ENCODE measurements at places on chromosomes 2 and 18. TPM values are rescaled to one million over a fixed set of nuclear protein-coding genes. Genes with fewer than 3 reads are reported as not detected.

C2orf78 gene
- not detected for total RNA-seq

KIAA2012 gene
- not detected for total RNA-seq

GRCh38 chr2:24702800-24703199, 90.4 kb downstream of the PTRHD1 start:
- DNase-seq = no peak

DNA sequence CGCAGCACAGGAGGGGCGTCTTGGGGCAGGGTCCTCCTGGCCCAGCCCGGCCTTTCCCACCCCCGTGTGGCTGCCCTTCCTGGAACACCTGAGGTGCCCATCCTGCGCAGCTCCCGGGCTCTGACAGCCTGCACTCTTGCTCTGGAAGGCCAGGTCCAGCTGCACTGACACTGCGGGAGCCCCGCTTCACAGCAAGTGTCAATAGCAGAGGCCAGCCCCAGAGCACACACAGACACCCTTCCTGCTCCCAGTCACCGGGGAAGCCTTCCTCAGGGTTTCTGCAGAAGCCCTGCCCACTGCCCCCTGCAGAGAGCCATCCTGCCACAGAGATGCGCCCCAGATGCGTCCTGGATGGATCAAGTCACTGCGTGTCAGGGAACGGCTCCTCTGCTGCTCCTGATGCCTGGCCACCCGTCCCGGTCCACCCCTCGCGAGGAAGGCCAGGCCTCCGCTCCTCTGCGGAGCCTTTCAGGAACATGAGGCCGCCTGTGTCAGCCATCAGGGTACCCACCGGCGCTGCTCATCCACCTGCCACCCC, 519.2 kb upstream of the MYT1L start:
- no peak for DNase-seq

- DNase-seq = no peak
Observed at GRCh38 chr2:96512341-96512740, 7.2 kb upstream of the NEURL3 start.

- no peak for DNase-seq
Observed at GRCh38 chr18:63518178-63519012, 23.8 kb upstream of the SERPINB12 start.

DNA sequence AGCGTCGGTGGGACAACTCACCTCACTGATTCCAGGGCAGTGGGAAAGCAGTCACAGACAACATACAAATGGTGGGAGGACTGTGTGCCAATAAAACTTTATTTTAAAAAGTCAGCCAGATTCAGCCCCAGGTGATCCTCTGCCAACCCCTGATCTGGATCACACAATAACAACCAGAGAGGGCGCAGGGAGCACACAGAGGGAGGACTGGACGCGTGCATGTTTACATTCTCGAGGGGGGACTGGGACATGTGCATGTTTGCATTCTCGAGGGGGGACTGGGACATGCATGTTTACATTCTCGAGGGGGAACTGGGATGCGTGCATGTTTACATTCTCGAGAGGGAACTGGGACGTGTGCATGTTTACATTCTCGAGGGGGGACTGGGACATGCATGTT, 209.5 kb downstream of the NDUFA10 start:
- DNase-seq = peak; percentile 27

GRCh38 chr2:54617409-54617808, 106.1 kb upstream of the EML6 start:
- no peak for DNase-seq

GRCh38 chr2:132268977-132269523, 107.3 kb upstream of the ANKRD30BL start:
- DNase-seq = no peak

DNA sequence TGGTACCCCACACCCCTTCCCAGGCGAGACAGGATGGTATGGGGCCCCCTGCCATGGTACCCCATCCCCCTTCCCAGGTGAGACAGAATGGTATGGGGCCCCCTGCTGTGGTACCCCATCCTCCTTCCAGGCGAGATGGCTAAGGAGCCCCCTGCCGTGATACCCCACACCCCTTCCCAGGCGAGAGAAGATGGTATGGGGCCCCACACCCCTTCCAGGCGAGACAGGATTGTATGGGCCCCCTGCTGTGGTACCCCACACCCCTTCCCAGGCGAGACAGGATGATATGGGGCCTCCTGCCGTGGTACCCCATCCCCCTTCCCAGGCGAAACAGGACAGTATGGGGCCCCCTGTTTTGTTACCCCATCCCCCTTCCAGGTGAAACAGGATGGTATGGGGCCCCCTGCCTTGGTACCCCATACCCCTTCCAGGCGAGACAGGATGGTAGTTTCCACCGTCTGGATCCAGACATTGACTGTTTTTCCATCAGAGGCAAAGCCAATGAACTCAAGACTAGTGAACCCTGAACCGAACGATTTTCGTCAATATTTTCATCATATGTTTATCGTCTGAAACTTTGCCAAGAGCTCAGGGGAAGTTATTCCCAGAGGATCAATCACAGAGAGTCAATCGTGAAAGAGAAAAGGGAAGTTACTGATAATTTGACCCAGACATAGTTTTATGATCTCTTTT, 75.0 kb downstream of the MYCN start:
- no peak for DNase-seq
